Right renal cortex interstitium (tissue), 3 donors: ENCODE measurements at places on chromosomes 3 and 15. TPM values are rescaled to one million over a fixed set of nuclear protein-coding genes. Genes with fewer than 3 reads are reported as not detected.

SCAANT1 gene
- polyA plus RNA-seq, result 0.53 TPM

- DNase-seq, result no peak
Observed at GRCh38 chr3:148815316-148816110, 12.1 kb upstream of the CPB1 start.

DNA sequence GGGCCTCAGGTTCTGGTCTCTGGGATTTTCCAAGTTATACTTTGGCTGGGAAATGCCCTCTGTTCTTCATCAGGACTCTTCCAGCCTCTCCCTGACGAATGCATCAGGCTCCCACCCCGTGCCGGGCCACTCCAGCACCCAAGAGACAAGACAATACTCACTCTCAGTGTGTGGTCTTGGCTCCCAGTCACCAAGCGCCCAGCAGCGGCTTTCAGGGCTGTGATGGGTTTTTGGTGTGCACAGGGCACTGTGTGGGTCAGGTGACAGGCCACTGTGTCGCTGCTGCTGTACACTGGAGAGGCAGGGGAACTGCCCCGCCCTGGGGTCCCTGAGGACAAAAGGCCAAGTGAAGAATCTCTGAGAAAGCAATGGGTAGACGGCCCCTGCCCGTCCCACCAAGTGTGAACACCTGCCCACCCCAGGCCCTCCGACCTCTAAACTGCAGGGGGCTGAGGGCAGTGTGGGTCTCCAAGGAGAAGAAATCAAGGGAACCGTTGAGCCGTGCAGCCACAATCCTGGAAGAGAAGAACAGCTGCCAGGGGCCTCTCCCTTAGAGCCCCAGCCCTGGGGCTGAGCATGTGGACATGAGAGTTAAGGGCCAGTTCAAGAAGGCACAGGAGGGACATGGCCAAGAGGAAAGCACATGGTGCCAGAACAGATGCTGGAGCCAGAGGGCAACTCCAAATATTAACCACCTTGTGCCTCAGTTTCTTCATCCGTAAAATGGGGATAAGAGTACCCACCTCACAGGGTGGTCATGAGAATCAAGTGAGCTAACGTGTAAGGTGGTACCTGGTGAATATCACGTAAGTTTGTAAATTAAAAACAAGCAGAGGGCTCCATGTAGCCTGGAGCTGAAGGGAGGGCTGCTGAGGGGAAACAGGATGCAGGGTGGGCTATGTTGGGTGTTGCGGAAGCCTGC lies 34.1 kb downstream of the PTPN23 start:
- DNase-seq, result no peak

- no peak for DNase-seq
Observed at GRCh38 chr15:60371175-60372051, 26.4 kb downstream of the ANXA2 start.

DNA sequence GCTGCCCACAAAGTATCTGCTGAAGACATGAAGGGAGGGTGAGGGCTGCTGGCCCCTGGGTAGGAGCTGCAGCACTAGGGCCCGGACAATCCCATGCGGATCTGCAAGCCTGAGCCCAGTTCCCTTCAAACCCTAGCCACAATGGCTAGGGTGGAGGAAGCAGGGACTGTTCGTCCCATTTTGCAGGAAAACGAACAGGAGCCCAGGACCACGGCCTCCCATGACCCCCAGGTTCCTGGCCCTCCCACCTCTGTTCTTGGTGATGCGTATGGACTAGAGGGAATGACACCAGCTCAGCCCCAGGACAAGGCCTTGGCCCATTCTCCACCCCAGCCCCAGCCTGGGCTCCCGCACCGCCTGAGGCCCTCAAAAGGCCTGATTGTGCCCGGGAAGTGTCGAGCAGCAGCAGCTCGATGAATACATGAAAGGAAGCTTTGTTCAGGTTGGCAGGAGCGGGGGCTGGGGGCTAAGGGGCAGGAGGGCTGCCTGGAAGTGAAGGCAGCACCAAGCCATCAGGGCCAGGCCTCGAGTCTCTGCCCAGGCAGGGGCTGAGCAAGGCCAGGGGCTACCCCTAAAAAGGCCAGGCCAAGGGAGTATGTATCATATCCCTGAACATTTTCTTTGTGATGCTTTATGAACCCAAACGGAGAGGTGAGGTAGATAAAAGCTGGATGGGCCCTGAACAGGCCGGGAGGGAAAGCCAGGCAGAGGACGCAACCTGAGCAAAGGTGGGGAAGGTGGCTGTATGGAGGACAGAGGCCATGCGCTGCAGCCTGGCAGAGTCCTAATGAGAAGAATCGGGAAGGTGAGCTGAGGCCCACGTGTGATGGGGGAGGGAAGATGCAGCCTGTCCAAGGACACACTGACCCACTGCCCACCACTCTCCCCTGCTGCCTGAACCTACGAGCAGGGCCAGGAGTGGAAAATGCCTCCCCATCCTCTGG lies 12.2 kb downstream of the SEMA7A start:
- no peak for DNase-seq

TM4SF18 gene
- polyA plus RNA-seq, result 31.3 TPM

DNA sequence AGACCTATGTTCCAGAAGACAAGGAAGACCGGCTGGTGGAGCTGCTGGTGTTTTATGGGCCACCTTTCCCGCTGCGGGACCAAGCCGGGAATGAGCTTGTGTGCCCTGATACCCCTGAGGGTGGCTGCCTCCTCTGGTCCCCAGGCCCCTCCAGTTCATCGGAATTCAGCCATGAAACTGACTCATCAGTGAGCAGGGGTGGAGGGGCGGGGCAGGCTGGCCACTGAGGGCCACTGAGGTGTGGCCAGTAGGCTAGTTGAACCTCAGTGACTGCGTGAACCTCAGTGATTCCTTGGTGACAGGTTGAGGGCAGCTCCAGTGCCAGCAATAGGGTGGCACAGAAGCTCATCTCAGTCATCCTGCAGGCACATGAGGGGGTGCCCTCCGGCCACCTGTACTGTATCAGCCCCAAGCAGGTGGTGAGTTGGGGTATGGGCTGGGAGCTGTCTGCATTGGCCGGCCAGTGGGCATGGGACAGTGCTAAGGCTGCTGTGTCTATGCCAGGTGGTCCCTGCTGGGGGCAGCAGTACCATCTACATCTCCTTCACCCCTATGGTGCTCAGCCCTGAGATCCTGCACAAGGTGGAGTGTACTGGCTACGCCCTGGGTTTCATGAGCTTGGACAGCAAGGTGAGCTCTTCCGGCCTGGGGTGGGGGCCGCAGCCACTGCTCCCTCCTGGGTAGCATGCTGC lies 20.3 kb downstream of the ACAA1 start:
- DNase-seq, result no peak

- no peak for DNase-seq
Observed at GRCh38 chr3:170914690-170915089, 6.3 kb upstream of the EIF5A2 start.

RPUSD3 gene
- polyA plus RNA-seq, result 30.2 TPM

- DNase-seq, result no peak
Observed at GRCh38 chr15:89490081-89490813, 6.1 kb downstream of the RHCG start.

FEZF2 gene
- not detected for polyA plus RNA-seq

DNA sequence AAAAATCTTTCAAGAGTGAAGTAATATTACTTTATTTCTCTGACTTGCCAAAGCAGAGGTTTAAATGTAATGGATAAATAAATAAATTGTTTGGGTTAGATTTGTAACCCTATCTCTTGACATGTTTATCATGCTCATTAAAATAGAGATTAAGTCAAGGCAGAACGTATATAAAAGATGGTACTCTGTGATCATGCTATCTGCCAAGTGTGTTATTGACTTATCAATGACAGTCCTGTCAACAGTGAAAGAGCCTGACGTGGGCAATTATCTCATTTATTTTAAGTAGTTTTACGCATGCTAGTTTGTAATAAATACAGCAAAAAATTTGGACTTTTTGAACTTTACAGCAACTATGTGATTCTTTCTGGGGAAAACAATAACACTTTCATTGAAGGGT lies 43.7 kb downstream of the PROS1 start:
- DNase-seq, result no peak

SCAMP5 gene
- 21.6 TPM for polyA plus RNA-seq

MESP2 gene
- 0.67 TPM for polyA plus RNA-seq

- no peak for DNase-seq
Observed at GRCh38 chr3:141777957-141778813, 15.0 kb downstream of the GRK7 start.

DNA sequence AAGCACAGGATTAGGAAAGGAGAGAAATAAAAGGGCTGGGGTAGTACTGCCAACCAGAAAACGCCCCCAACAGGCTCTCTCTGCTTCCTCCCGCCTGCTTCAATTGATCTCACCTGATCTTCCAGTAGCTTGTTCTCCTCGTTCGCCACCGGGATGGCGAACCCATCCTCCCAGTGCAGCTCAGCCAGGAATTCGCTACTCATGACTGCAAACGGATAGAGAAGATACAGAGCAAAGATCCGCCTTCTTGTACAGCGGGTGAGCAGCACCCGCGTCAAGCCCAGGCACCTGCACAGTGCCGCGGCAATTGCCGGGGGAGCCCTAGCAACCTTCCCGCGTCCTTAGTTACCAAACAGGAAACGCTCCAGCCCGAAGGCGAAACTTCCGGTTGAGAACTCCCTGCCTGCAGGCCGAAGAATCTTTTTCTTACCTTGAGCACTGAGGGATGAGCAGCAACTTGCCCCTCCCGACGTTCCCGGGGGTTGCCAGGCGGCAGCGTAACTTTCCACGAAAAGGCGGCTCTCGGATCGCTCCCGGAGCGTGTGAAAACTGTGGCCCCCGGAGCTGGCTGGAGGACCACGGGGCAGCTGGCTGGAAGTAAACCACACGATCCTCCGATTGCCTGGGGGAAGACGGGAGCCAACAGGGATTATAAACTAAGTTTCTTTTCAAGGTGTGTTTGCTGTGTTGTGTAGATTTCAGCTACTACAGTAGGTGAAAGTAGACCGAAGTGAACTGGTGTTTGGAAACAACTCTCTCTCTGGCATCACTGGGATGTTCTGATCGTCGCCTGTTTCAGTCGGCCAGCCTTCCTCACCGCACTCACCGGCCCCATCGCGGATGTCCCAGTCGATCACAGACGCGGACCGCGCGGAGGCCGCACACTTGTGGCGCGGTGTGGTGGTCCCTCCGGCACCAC lies at the start of gene CCDC39:
Gene CCDC39, minus strand, starts transcription at position 312 of the 919 bp plus-strand sequence. Its CDS starts 109 bp downstream, at position 203.
- DNase-seq, result peak; percentile 67

STARD9 gene
- 7.5 TPM for polyA plus RNA-seq

DUOXA2 gene
- not detected for polyA plus RNA-seq

FANCD2 gene
- polyA plus RNA-seq, result 18.1 TPM

- DNase-seq, result no peak
Observed at GRCh38 chr3:15795651-15796308, 2.0 kb downstream of the ANKRD28 start.

CCR8 gene
- polyA plus RNA-seq, result not detected

DNA sequence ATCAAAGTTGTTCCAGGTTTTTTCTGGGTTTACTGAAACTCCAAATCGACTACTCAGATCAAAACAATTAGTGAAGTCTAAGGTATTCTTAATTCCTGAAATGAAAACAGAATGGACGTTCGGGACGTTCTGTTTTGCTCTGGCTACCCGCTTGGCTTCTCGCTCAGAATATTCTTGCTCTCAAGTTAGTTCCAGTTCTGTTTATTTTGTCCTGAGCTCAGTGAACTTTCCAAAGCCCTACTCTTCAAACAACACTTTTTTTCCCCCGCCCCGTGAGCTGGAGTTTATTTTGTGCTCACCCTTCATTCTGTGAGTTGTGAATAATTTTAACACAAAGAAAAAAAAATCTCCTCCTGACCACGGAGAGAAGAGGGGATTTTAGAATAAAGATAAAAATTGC lies 72.6 kb downstream of the SAMMSON start:
- DNase-seq, result no peak

DNA sequence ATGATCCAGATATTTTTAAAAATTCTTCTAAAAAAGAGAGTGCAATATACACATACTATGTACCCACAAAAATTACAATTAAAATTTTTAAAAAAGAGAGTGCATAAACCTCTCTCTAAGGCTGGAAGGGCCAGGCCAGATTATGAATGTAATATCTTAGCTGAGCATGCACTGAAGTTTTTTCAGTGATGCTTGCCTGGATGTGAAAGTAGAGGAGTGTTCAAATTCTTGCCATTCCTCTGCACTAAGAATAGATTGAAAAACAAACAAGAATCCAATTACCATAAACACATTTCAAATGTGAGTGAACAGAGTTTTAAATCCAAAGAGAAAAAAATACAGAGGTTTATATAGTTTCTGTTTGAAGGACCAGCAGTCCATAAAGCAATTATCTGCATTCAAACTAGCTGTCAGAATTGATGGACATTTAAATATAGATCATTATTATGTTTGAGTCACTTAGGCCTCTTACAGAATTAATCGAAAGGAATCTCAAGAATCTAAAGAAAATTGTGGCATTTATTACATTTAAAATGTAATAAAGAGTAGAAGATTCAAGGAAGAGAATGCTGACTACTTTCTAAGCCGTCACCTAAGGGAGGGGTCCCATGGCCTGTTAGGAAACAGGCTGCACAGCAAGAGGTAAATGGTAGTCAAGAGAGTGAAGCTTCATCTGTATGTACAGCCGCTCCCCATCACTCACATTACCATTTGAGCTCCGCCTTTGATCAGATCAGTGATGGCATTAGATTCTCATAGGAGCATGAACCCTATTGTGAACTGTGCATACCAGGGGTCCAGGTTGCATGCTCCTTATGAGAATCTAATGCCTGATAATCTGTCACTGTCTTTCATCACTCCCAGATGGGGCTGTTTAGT lies 159.3 kb upstream of the MDFIC2 start:
- DNase-seq, result no peak

DNA sequence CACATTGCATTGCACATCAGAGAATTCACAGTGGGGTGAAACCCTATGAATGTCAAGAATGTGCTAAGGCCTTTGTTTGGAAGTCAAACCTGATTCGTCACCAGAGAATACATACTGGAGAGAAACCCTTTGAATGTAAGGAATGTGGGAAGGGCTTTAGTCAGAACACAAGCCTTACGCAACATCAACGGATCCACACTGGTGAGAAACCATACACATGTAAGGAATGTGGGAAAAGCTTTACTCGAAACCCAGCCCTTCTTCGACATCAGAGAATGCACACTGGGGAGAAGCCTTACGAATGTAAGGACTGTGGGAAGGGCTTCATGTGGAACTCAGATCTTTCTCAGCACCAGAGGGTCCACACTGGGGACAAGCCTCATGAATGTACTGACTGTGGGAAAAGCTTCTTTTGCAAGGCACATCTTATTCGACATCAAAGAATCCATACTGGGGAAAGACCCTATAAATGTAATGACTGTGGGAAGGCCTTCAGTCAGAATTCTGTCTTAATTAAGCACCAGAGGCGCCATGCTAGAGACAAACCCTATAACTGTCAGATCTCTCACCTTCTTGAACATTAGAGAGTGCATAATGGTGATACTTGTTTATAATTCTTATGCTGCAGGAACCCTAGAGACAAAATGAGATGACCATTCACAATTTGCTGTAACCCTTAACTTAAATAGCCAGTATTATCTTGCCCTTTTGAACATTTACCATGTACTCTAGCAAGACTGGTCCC lies 9.0 kb downstream of the ZNF662 start:
- DNase-seq, result no peak

DNA sequence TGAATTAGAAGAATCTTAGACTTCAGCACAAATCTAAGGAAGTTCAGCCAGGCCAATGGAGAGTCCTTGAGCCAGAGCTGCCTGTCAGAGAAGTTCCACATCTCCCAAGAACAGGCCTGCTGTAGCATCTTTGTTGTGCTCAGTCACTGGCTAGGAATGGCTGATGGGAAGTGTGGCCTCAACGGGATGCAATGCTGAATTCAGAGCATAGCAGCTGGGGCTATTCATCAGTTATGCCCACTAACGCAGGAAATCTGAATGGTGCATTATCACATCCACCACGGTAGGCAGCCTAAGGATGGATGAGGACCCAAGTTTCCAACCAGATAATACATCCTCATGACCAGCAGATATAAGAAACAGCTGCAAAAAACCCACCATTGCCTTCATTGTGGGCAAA lies 3.2 kb upstream of the EIF1B start:
- DNase-seq, result no peak
